ENCODE measurements at places on chromosomes 12 and 14. TPM values are rescaled to one million over a fixed set of nuclear protein-coding genes. Genes with fewer than 3 reads are reported as not detected.

Gene ENDOU
- not detected for total RNA-seq

Gene VPS33A
- total RNA-seq, result 22.1 TPM

Gene DBX2
- not detected for total RNA-seq

Gene DEGS2
- 2.5 TPM for total RNA-seq

DNA sequence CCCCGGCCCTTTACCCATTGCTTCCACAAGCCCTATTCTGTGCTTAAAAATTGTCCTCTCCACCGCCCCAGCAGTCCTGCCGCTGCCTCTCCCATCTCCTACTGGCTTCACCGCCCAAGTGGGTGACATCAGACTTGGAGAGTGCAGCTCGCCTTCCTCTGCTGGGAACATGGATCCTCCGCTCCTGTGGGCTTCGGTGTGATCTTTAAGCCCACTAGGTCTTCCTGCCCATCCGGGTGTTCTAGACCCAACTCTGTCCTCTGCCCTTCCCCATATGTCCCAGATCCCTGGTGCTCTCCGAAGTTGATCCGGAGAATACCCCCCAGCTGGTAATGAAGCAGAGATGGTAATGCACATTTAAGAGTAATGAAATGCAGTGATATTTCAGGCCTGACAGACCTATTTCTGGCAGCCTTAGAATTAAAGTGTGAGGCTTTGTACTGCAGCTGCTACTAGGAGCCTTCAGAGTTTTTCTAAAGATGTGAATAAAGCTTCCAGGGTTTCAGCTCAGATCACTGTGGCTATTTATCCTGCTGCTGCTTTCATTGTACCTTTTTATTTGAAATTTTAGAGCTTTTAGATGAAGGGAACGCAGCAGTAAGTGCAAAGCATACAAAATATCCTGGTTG is 22.9 kb upstream of the CTDSP2 start:
- H3K27me3 ChIP-seq, result 0 out of 2 replicates have a peak, but pooled peaks cover 3% of the 10 kb centered on the region
- H3K4me3 ChIP-seq, result no peak overlapping the region
- H3K36me3 ChIP-seq, result no peaks in the 10 kb centered on the region
- peaks cover 3% of the 10 kb centered on the region for H3K4me1 ChIP-seq

GRCh38 chr14:93262446-93262845 is 55.4 kb downstream of the UBR7 start:
- no peak overlapping the region for H3K27ac ChIP-seq
- DNase-seq, result no peak
- H3K4me1 ChIP-seq, result no peaks in the 10 kb centered on the region
- no peak overlapping the region for H3K4me3 ChIP-seq
- peaks cover 14% of the 10 kb centered on the region for H3K36me3 ChIP-seq

GRCh38 chr14:54603362-54603761 is 36.4 kb downstream of the SAMD4A start:
- H3K27ac ChIP-seq, result no peak overlapping the region
- no peaks in the 10 kb centered on the region for H3K4me1 ChIP-seq
- H3K36me3 ChIP-seq, result no peaks in the 10 kb centered on the region

- DNase-seq, result no peak
- H3K27me3 ChIP-seq, result no peaks in the 10 kb centered on the region
- no peak overlapping the region for H3K27ac ChIP-seq
These were observed 48.8 kb downstream of the CIT start for GRCh38 chr12:119828300-119828699.

DNA sequence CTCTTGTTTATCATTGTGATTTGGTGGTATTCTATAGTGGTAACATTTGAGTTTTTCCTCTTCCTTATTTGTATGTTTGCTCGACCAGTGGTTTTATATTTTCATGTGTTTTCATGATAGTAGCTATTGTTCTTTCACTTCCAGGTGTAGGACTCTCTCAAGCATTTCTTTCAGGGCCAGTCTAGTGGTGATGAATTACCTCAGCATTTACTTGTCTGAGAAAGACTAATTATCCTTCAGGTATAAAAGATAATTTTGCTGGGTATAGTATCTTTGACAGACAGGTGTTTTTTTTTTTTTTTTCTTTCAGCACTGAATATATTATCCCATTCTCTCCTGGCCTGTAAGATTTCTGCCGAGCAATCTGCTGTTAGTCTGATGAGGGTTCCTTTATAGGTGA is 35.0 kb upstream of the CCND2 start:
- DNase-seq, result no peak
- H3K4me1 ChIP-seq, result peaks cover 3% of the 10 kb centered on the region
- no peak overlapping the region for H3K4me3 ChIP-seq
- no peak overlapping the region for H3K27ac ChIP-seq

GRCh38 chr14:42469637-42470426 is 863.2 kb downstream of the LRFN5 start:
- H3K36me3 ChIP-seq, result no peaks in the 10 kb centered on the region
- no peaks in the 10 kb centered on the region for H3K4me1 ChIP-seq
- H3K27ac ChIP-seq, result no peak overlapping the region
- DNase-seq, result peak; percentile 5

DNA sequence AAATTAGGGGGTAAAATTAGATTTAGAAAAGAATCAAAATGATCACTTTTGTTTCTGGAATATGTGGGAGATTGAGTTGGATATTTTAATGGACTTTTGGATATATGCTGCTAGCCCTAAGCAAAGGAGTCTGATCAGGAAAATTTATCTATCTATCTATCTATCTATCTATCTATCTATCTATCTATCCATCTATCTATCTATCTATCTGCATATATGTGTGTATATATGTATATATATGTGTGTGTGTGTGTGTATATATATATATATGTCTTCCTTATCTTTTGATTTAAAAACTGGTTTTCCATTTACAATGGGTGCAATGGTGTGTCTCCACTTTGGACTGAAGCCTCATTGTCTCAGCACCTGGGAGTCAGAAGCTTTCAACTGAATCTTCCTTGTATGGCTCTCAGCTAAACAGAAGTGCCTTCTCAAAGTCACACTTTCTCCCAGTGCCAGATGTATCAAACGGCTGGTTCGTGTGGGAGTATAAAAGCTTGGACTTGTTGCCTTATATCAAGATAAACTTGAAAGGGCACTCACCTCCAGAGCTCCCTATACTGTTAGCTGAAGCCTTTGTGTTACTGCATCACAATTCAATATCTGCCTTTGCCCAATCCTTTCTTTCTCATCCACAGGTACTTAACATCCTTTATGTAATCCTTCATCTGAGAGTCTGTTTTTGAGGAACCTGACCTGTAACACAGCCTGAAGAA is 31.6 kb upstream of the CD69 start:
- no peak for DNase-seq
- H3K27ac ChIP-seq, result no peak overlapping the region
- H3K36me3 ChIP-seq, result no peaks in the 10 kb centered on the region
- no peaks in the 10 kb centered on the region for H3K27me3 ChIP-seq
- H3K4me3 ChIP-seq, result no peak overlapping the region

DNA sequence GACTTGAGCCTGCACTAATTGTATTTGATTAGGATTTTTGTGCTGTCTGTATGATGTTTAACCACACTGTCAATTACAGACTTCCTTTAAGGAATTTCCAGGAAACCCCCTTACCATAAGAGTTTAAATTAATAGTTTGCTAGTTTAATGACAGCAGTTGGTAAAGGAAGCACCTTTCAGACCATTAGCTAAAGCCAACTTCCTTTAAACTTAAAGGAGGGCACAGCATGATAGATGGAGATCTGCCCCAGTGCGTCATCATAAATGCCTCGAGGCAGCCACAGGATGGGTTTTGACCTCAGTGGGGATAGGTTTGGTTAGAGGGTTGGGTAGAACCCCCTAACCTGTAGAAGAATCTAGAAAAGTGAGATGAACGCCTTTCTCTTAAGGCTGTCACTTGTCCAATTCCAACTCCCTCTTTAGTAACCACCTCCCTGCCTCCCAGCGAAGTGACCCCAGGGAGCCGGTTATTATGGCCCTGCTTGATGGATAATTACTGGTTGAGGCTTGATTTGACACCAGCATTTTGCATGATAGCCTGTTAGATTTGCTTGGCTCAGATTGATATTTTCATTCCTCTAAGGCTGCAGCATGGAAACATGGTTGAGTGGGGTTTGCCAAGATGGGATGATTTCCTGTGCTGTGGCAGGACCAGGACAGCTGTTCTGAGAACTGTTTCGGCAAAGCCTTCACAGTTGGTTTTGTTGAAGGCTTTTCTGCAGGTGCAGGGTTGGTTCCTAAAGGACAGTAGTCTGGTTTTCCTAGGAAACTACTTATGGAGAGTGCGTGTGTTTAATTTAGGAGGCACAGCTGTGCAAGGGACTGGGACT is 62.7 kb downstream of the CHST11 start:
- H3K4me3 ChIP-seq, result no peak overlapping the region
- no peaks in the 10 kb centered on the region for H3K36me3 ChIP-seq
- DNase-seq, result no peak
- peak overlapping the region; percentile 60 for H3K27ac ChIP-seq
- H3K4me1 ChIP-seq, result peaks cover 45% of the 10 kb centered on the region

DNA sequence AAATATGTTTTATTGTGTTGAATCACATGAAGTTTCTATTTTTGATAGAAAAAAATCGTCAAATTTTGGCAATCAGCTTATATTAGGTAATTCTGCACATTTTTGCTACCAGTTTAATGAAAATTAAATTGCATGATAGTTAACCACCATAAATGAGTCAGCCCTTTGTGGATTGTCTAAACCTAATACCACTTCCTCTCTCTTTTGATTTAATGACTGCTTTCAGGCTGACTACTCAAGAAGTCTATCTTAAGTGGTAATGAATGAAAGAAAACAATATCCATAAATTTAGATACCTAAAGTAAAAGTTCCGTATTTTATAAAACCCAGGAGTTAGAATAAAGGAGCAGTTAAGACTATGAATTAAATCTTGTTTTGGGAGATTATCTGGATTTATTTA is 450.5 kb downstream of the TMEM117 start:
- no peaks in the 10 kb centered on the region for H3K4me1 ChIP-seq
- no peaks in the 10 kb centered on the region for H3K27me3 ChIP-seq
- no peak overlapping the region for H3K27ac ChIP-seq
- H3K4me3 ChIP-seq, result no peak overlapping the region
- H3K36me3 ChIP-seq, result no peaks in the 10 kb centered on the region

GRCh38 chr12:121499929-121500793 is 80.7 kb downstream of the KDM2B start:
- H3K4me3 ChIP-seq, result no peak overlapping the region
- peaks cover 6% of the 10 kb centered on the region for H3K36me3 ChIP-seq
- H3K4me1 ChIP-seq, result no peaks in the 10 kb centered on the region
- no peak for DNase-seq

GRCh38 chr14:61270714-61271113 is 10.4 kb downstream of the TMEM30B start:
- H3K4me3 ChIP-seq, result no peak overlapping the region
- DNase-seq, result no peak
- H3K27ac ChIP-seq, result no peak overlapping the region
- H3K36me3 ChIP-seq, result no peaks in the 10 kb centered on the region

- H3K27ac ChIP-seq, result no peak overlapping the region
- H3K4me3 ChIP-seq, result no peak overlapping the region
- no peaks in the 10 kb centered on the region for H3K4me1 ChIP-seq
- H3K27me3 ChIP-seq, result no peaks in the 10 kb centered on the region
These were observed 344.9 kb downstream of the DPF3 start for GRCh38 chr14:72549026-72549425.

- DNase-seq, result no peak
- no peaks in the 10 kb centered on the region for H3K36me3 ChIP-seq
- no peak overlapping the region for H3K4me3 ChIP-seq
- H3K27me3 ChIP-seq, result no peaks in the 10 kb centered on the region
- H3K27ac ChIP-seq, result no peak overlapping the region
- peaks cover 67% of the 10 kb centered on the region for H3K4me1 ChIP-seq
These were observed 71.2 kb downstream of the RIN3 start for GRCh38 chr14:92584816-92585215.

DNA sequence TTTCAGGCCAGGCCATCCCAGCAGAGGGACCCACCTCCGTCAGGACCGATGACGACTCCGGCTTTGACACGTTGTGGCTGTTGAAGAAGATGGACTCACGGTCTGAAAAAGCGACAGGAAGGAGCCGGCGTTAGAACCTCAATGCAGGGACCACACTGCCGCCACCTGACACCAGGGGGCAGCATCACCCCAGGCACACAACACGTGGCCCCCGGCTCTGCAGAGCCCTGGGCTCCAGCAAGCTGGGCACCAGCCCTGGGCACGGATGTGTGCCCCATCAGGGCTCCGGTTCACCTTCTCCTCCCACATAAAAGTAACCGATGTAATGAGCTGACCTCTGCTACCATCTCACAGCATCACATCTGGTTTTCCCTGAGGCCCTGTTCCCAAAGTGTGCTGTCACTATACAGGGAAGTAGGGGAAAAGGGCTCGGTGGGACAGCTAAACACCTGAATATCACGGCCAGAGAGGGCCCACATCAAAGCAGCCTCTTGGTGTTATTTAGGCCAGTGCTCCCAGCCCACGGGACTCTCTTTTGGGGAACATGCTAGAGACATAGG is 29.0 kb downstream of the CHGA start:
- H3K27me3 ChIP-seq, result no peaks in the 10 kb centered on the region

- no peaks in the 10 kb centered on the region for H3K4me1 ChIP-seq
- DNase-seq, result peak; percentile 12
- H3K27me3 ChIP-seq, result no peaks in the 10 kb centered on the region
- no peak overlapping the region for H3K27ac ChIP-seq
- H3K36me3 ChIP-seq, result no peaks in the 10 kb centered on the region
These were observed 101.2 kb downstream of the EEA1 start for GRCh38 chr12:92827836-92828431.

DNA sequence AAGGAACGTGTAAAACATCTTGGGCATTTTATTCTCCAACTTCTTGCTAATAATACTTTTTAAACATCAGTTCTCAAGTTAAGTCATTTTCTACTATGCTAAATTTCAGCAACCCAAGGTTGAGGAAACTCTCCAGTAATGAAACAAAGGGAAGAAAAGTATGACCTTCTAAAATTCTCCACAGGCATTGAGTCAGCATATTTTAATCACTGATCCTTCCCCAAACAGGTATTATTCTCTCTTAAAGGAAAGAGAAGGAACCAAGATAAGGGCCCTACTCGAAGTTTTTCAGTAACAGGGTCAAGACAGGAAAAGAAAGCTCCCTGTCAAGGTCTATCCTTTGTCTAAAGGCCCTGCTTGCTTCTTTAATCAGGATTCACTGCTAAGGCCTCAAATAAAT is 3.0 kb downstream of the KICS2 start:
- no peaks in the 10 kb centered on the region for H3K27me3 ChIP-seq
- peak overlapping the region; percentile 49 for H3K27ac ChIP-seq
- peak overlapping the region; percentile 57 for H3K4me3 ChIP-seq
- H3K36me3 ChIP-seq, result no peaks in the 10 kb centered on the region

GRCh38 chr14:98175436-98175835 is 1096.6 kb downstream of the BCL11B start:
- H3K27ac ChIP-seq, result no peak overlapping the region
- no peak overlapping the region for H3K4me3 ChIP-seq
- H3K4me1 ChIP-seq, result no peaks in the 10 kb centered on the region
- no peak for DNase-seq
- no peaks in the 10 kb centered on the region for H3K27me3 ChIP-seq
- no peaks in the 10 kb centered on the region for H3K36me3 ChIP-seq
